ENCODE measurements at places on chromosomes 6 and 20. TPM values are rescaled to one million over a fixed set of nuclear protein-coding genes. Genes with fewer than 3 reads are reported as not detected.
A peak's percentile ranks its signal among the peaks of the same experiment; 100 is the strongest.

DNA sequence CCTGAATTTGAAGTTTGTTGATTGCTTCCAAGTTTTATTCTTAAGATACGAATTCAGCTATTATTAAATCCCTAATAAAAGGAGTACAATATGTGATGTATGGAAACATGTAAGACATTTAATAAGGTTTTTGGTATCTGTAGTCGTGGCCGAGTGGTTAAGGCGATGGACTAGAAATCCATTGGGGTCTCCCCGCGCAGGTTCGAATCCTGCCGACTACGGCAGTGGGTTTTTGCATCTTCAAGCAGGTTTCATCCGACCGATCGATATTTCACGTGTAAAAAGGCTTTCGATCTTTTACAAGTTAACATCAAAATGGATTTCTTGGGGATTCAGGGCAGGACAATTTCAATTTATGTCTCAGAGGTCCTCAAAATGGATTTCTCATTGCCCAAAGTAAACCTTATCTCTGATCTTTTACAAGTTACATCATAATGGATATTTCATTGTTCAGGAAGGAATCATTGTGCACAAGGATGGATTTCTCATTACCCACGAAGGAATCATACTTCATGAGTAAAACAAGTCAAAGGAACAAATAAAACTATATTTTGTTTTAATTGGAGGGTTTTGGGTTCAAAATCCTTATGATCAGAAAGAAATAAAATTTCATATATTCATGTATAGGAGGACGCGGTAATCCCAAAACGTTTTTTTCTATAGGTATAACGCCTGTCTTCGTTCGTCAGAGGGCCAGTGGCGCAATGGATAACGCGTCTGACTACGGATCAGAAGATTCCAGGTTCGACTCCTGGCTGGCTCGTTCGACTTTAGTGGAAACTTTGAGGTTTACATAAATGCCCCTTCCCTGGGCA, 37.3 kb upstream of the BTN3A2 start:
- no peak for DNase-seq

GRCh38 chr6:46795816-46796215, 2.6 kb downstream of the MEP1A start:
- DNase-seq: no peak

GRCh38 chr6:47157653-47158219, 115.6 kb upstream of the ADGRF1 start:
- no peak for DNase-seq

The DHX35 gene
- 8.8 TPM for total RNA-seq

DNA sequence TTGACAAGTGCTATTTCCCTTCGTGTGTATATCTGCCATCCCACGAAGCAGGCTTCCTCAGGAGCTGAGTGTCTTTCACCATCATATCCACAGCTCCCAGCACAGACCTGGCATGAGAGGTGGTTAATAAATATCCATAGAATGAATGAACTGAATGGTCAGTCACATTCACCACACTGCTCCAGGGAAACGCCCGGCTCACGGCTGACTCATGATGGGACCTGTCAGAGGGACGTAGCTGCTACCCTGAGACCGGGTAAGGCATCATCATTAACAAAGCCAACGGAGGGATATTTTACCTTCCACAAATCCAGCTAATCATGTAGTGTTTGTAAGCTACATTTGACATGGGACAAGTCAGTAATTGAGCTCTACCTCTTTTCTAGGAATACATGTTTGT, 12.5 kb downstream of the AGPAT4 start:
- no peak for DNase-seq

- DNase-seq: peak; percentile 83
These were observed 171.8 kb upstream of the AKAP12 start for GRCh38 chr6:151067684-151068596.

DNA sequence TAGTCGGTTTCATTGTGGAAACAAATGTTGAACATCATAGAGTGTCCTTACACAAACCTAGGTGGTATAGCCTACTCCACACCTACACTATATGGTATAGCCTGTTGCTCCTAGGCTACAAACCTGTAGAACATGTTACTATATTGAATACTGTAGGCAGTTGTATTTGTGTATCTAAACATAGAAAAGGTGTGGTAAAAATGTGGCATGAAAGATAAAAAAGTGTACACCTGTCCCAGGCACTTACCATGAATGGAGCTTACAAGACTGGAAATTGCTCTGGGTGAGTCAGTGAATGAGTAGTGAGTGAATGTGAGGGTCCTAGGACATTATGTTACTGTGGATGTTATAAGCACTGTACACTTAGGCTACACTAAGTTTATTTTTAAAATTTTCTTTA, 103.0 kb downstream of the ZFAND3 start:
- DNase-seq: no peak

- no peak for DNase-seq
These were observed 109.5 kb downstream of the B3GAT2 start for GRCh38 chr6:70847106-70848084.
